ENCODE measurements at places on chromosomes 5 and 9.

DNA sequence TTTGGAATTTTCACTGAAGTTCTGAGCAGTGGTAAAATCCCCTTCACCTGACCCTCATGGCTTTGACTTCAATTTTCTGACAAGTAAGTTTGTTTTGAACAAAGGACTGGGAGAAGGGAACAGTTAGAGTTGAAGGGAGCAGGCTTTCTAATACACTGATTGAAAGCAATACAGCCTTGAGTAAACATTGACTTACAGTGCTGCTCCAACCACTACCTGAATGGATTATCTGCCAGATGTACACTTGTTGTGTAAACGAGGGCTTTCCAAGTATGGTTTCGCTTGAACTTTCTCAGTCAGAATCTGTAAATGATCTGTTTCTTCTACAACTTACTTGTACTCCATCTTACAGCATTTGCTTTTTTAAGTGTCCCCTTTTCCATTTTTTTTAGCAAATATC, 1414.9 kb upstream of the NUDT12 start:
- DNase-seq: no peak

DNA sequence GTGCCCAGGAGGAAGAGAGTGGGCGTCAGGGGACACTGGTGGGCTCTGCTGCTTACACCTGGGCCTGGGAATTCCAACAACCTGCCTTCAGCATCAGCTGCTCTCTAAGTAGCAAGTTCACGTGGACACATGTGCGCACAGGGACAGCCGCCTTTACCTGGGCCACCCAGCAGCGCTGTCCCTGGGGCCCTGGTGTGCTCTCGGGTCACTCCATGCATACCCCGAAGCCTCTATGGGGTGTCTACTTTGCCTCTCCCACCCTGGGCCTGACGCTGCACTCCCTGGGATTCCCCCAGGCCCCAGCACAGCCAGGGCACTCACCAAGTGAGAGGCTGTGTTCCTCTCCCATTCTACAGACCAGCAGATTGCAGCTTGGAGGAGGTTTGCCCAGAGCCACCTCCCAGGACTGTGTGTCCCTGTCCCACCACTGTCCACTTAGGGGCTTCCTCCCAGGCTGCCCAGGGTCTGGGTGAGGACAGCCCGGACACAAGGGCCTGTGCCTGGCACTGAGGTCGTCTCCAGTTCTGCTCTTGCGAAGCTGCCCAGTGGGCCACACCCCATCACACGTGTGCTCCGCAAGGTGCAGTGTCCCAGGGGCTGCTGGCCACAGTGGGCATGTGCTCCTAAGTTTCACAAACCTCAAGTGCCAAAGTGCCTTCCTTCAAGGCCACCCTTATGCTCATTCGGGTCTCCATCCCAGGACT, 5.9 kb downstream of the NINJ1 start:
- DNase-seq: no peak

GRCh38 chr5:52830650-52831049, 42.9 kb downstream of the ITGA1 start:
- no peak for DNase-seq

DNA sequence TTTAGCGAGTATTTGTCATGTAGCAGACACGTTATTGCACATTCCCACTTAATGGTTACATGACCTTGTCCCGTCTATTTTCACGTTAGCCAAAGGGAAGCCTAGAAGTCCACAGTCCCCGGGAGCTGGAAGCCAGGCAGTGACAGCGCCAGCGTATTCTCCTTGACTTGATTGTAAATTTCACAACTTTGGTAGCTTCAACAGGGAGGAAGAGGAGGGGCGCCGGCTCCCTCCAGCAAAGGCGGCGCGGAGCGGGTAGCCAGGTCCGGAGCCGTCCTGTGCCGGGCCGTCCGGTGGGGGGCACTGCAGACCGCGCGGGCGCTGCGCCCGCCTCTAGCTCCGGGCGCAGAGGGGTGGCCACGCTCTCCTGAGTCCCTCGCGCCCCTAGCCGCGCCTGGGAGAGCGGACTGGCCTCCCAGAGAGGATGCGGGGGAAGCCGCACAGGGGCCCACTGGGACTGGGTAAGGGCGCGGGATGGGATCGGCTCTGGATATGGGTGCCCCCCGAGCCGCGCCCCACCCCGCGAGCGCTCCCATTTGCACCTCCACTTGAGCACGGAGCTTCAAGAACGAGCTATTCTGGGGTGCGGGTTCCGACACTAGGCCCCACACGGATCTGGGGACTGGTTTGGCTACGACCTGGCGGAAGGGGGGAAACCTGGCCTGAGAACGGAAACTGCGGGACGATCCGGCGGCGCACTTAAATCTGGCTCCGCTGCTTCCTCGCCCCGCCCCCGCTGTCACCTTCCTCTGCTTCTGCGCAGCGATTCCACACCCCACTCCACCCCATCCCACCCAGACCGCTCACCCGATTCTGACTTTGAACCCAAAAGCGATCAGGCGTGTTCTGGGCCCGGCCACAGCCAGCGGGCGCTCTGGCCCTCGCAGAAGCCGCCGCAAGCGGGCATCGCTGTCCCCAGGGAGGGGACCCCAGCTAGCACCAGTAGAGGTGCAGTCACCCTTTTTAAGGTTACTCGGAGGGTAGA, 23.8 kb downstream of the KLF4 start:
- DNase-seq: peak; percentile 60

- DNase-seq: no peak
Measured at GRCh38 chr9:73116031-73116430, 35.6 kb upstream of the ANXA1 start.
